ENCODE measurements at places on chromosomes 7 and 10. TPM values are rescaled to one million over a fixed set of nuclear protein-coding genes. Genes with fewer than 3 reads are reported as not detected.

LFNG gene
- 21.0 TPM for total RNA-seq

SPDYE2 gene
- total RNA-seq, result not detected

ANKRD61 gene
- total RNA-seq, result 0.16 TPM

DNA sequence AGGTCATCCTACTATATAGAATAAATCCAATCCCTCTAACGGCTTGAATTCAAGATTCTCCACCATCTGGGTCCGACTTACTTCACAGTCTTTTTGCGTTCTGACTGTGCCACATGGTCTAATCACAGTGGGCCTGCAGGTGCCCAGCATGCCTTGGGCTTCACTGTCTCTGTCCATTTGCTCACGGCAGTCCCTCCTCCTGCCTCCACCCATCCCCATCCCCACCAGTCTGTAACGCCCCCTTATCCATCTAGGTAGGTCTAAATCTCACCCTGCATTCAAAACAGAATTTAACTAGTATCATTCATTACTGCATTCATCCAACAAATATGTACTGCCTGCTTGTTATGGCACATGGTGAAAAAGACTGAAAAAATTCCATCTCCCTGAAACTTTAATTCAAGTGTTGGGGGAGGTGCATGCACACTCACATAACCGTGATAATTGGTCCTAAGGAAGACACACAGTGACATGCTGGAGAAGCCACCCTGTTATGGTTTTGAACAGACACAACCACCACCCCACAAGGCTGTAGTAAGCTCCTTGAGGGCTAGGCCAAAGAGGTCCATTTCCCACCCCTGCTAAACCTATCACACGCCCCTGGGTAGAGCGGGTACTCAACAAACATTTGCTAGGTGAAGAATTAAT, 24.2 kb downstream of the SORBS1 start:
- no peak for DNase-seq
- no peak overlapping the region for H3K27ac ChIP-seq
- no peak overlapping the region for H3K4me3 ChIP-seq
- no peaks in the 10 kb centered on the region for H3K27me3 ChIP-seq

DNA sequence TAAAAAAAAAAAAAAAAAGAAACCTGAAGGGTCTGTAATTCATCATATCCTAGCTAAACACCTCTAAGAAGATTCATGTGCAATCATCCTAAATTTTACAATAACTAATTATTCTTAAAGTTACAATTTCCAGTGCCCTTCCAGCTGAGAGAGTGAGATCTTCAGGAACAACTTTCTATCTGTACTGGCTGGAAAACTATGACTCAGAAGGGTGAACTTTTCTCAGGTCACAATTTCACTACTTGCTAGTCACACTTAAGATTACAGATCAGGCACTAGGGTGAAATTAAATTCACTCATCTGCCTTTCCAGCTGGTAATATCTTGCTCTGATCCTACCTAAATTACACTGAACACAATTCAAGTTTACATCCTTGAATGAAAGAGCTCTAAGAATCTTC, 158.8 kb downstream of the ANK3 start:
- no peak overlapping the region for H3K4me3 ChIP-seq
- H3K27me3 ChIP-seq, result peaks cover 4% of the 10 kb centered on the region
- H3K4me1 ChIP-seq, result peaks cover 3% of the 10 kb centered on the region

DNA sequence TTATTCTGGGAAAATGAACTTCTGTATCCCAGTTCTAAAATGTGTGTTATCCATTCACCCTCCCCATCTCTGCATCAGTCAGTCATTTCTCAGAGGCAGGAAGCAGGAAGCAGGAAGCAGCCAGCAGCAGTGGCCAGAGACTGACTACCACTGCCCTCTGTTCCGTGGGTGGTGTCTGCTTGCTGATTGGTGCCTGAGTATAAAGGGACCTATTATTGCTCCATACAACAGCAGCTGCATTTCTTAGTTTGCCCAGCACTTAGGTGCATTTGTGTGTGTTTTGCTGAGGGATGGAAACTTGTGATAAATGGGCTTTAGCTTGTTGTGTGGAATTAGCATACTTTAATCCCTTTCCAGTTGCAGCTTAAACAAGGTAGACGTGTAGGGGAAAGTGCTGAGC, 582.2 kb downstream of the SORCS1 start:
- H3K36me3 ChIP-seq, result no peaks in the 10 kb centered on the region
- H3K4me3 ChIP-seq, result no peak overlapping the region
- no peak overlapping the region for H3K27ac ChIP-seq

- no peak overlapping the region for H3K4me3 ChIP-seq
- DNase-seq, result no peak
- H3K4me1 ChIP-seq, result peaks cover 5% of the 10 kb centered on the region
- H3K27ac ChIP-seq, result no peak overlapping the region
- H3K27me3 ChIP-seq, result peaks cover 8% of the 10 kb centered on the region
Measured at GRCh38 chr7:101265622-101266516, 21.0 kb upstream of the FIS1 start.

- no peaks in the 10 kb centered on the region for H3K27me3 ChIP-seq
- no peak overlapping the region for H3K27ac ChIP-seq
- no peaks in the 10 kb centered on the region for H3K4me1 ChIP-seq
- no peaks in the 10 kb centered on the region for H3K36me3 ChIP-seq
Measured at GRCh38 chr10:71573562-71574518, 145.7 kb downstream of the C10orf105 start.

DNA sequence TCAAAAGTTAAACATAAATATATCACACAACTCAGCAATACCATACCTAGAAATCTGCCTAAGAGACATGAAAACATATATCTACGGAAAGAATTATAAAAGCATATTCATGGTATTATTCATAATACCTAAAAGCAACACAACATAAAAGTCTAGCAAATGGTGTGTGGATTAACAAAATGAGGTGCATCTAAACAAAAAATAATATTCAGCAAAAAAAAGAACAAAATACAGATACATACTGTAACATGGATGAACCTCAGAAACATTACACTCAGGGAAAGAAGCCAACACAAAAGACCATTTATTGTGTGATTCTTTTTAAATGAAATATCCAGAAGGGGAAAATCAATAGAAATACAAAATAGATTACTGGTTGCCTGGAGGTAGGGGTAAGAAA, 155.0 kb downstream of the IMMP2L start:
- H3K36me3 ChIP-seq, result peaks cover 9% of the 10 kb centered on the region
- no peak for DNase-seq
- H3K4me3 ChIP-seq, result no peak overlapping the region
- H3K27ac ChIP-seq, result no peak overlapping the region

GRCh38 chr10:54131833-54132232, 669.2 kb downstream of the PCDH15 start:
- H3K4me3 ChIP-seq, result no peak overlapping the region
- H3K27me3 ChIP-seq, result no peaks in the 10 kb centered on the region
- H3K4me1 ChIP-seq, result no peaks in the 10 kb centered on the region
- no peaks in the 10 kb centered on the region for H3K36me3 ChIP-seq
- H3K27ac ChIP-seq, result no peak overlapping the region

GRCh38 chr10:63751836-63752235, 230.6 kb downstream of the REEP3 start:
- H3K27me3 ChIP-seq, result peaks cover 15% of the 10 kb centered on the region
- no peak overlapping the region for H3K4me3 ChIP-seq
- no peak for DNase-seq
- H3K36me3 ChIP-seq, result no peaks in the 10 kb centered on the region
- no peaks in the 10 kb centered on the region for H3K4me1 ChIP-seq

GRCh38 chr7:39691821-39692220, 68.4 kb downstream of the RALA start:
- peaks cover 44% of the 10 kb centered on the region for H3K36me3 ChIP-seq
- no peak overlapping the region for H3K4me3 ChIP-seq
- H3K4me1 ChIP-seq, result peaks cover 17% of the 10 kb centered on the region
- no peak overlapping the region for H3K27ac ChIP-seq
- DNase-seq, result no peak
- H3K27me3 ChIP-seq, result no peaks in the 10 kb centered on the region

DNA sequence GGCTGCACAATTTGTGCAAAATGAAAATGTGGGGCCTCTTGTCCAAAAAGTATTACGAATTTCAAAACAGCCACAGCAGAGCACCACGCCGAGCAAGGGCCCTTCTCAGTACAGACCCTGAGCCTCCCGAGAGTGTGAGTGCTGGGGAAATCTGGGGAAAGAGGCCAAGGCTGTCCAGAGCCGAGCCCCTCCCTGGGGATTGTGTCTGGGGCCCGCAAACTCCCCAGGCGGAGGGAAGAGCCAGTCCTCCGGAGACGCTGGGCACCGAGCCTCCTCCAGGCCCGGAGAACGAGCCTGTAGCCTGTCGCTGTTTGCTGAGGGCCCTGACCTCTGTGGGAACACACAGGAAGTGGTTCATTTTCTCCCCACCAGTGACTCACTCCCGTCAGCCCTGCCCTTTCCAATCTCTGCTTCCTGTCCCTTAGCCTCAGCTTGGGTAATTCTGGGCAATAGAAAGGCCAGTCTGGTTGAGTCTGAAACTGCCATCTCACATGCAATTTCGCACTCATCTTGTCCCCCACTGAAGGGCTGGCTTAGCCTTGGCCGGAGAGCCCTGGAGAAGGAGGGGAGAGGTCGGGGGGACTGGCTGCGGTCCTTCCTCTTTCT, 19.5 kb upstream of the GNA12 start:
- peak overlapping the region; percentile 76 for H3K4me3 ChIP-seq
- no peaks in the 10 kb centered on the region for H3K36me3 ChIP-seq
- H3K27me3 ChIP-seq, result no peaks in the 10 kb centered on the region
- DNase-seq, result peak; percentile 82

All from activated naive CD8-positive, alpha-beta T cell treated with anti-CD3 and anti-CD28 coated beads for 36 hours (primary cell).